ENCODE measurements at places on chromosomes 2 and 18. TPM values are rescaled to one million over a fixed set of nuclear protein-coding genes. Genes with fewer than 3 reads are reported as not detected.
A peak's percentile ranks its signal among the peaks of the same experiment; 100 is the strongest.

- no peaks in the 10 kb centered on the region for H3K4me1 ChIP-seq
- no peak overlapping the region for H3K4me3 ChIP-seq
- no peaks in the 10 kb centered on the region for H3K36me3 ChIP-seq
Observed at GRCh38 chr2:228945710-228946109, 325.4 kb downstream of the PID1 start.

GRCh38 chr2:16058256-16058655 lies 117.9 kb downstream of the MYCN start:
- H3K4me3 ChIP-seq: no peak overlapping the region
- H3K4me1 ChIP-seq: peaks cover 20% of the 10 kb centered on the region
- DNase-seq: no peak
- H3K27me3 ChIP-seq: no peaks in the 10 kb centered on the region
- no peak overlapping the region for H3K27ac ChIP-seq

DNA sequence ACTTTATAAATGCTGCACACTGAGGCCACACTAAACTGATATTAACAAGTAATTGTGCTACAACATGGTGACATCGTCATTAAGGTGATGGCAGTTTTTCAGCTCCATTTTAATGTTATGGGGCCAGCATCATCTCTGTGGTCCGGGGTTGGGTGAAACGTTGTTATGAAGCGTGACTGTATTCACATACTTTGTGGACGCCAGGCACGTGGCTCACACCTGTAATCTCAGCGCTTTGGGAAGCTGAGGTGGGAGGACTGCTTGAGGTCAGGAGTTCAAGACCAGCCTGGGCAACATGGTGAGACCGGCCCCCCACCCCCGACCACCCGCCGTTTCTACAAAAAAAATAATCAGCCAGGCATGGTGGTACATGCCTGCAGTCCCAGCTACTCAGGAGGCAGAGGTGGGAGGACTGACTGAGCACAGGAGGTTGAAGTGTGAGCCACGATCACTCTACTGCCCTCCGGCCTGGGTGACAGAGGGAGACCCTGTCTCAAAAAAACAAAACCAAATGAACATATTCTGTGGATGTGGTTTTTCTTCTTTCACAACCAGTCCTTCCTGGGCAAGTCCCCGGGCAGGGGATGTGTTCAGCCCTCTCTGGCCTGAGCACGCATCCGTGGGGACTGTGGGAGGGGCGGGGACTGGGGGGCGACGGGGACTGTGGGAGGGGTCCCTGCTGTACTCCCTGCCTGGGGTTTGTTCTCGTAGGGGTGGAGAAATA lies 12.9 kb upstream of the GAL3ST2 start:
- H3K27me3 ChIP-seq: no peaks in the 10 kb centered on the region
- H3K27ac ChIP-seq: no peak overlapping the region
- H3K4me1 ChIP-seq: peaks cover 15% of the 10 kb centered on the region
- no peak overlapping the region for H3K4me3 ChIP-seq
- DNase-seq: no peak

DNA sequence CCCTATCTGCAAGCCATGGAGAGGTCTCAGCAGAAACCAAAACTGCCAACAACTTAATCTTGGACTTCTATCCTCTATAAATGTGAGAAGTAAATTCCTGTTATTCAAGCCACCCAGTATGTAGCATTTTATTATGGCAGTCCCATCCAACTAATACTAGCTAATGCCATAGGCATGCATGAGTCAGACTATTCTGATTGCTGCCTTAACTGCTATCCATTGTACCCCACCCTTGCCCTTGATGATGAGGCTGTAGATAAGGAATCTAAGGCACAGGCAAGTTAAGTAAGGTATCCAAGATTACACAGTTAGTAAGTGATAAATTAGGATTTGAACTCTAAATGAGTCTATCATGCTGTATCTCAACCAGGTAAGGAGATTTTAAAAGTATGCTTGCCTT lies 223.0 kb downstream of the UBE2E3 start:
- H3K36me3 ChIP-seq: peaks cover 16% of the 10 kb centered on the region
- H3K27ac ChIP-seq: no peak overlapping the region
- H3K4me3 ChIP-seq: no peak overlapping the region

Gene CMPK2
- 2.2 TPM for total RNA-seq

Gene REG3G
- not detected for total RNA-seq

Gene ST6GAL2
- total RNA-seq: 9.7 TPM

- H3K27ac ChIP-seq: no peak overlapping the region
- H3K27me3 ChIP-seq: peaks cover 2% of the 10 kb centered on the region
Observed at GRCh38 chr2:46411245-46411641, 68.1 kb upstream of the TMEM247 start.

- H3K36me3 ChIP-seq: no peaks in the 10 kb centered on the region
- H3K27ac ChIP-seq: no peak overlapping the region
- DNase-seq: no peak
- no peak overlapping the region for H3K4me3 ChIP-seq
- H3K27me3 ChIP-seq: no peaks in the 10 kb centered on the region
- H3K4me1 ChIP-seq: peaks cover 9% of the 10 kb centered on the region
Observed at GRCh38 chr2:96924775-96925747, 55.2 kb upstream of the SEMA4C start.

Gene IL1R2
- not detected for total RNA-seq

GRCh38 chr2:109193807-109194619 lies 65.0 kb downstream of the SH3RF3 start:
- no peak overlapping the region for H3K4me3 ChIP-seq
- no peaks in the 10 kb centered on the region for H3K36me3 ChIP-seq
- no peak for DNase-seq
- H3K27ac ChIP-seq: no peak overlapping the region
- no peaks in the 10 kb centered on the region for H3K27me3 ChIP-seq

DNA sequence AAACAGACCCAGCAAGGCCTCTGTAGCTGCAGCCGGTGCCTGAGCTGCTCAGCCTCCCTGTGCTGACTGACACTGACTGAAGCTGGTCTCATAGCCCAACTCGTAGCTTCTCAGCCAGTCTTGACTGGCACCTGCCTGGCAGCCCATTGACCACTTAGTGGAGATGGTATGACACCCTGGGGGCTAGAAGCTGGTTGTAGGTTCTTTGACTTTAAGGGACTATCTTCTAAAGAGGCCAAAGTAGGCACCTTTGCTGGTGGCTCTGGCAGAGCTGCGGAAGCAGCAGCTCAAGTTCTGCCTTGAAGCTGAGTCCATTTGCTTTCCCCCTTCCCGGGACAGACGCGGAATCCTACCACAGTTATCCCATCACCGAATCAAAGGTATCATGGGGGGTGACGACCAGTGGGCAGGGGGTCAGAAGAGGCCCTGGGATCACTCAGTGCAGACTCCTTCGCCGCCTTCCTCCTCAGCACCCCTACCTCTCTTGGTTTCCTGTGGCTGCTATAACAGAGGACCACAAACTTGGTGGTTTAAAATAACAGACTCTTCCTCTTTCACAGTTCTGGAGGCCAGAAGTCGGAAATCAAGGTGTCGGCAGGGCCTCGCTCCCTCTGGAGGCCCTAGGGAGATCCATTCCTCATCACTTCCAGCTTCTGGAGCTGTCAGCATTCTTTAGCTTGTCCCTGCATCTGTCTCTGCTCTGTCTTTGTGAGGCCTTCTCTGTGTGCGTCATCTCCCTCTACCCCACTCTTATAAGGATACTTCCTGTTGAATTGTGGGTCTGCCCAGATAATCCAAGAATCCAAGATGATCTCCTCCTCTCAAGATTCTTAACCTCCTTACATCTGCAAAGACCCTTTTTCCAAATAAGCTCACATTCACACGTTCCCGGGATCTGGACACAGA lies 13.7 kb upstream of the FOSL2 start:
- H3K4me3 ChIP-seq: no peak overlapping the region
- no peaks in the 10 kb centered on the region for H3K36me3 ChIP-seq
- H3K4me1 ChIP-seq: no peaks in the 10 kb centered on the region
- H3K27me3 ChIP-seq: no peaks in the 10 kb centered on the region
- DNase-seq: no peak

- no peak overlapping the region for H3K27ac ChIP-seq
- H3K36me3 ChIP-seq: no peaks in the 10 kb centered on the region
- H3K27me3 ChIP-seq: no peaks in the 10 kb centered on the region
- H3K4me3 ChIP-seq: no peak overlapping the region
- H3K4me1 ChIP-seq: no peaks in the 10 kb centered on the region
Observed at GRCh38 chr2:116716444-116716843, 1098.0 kb upstream of the DDX18 start.

- no peak for DNase-seq
- H3K27me3 ChIP-seq: no peaks in the 10 kb centered on the region
- H3K36me3 ChIP-seq: peaks cover 12% of the 10 kb centered on the region
- H3K4me3 ChIP-seq: no peak overlapping the region
Observed at GRCh38 chr2:185475914-185476313, 262.7 kb upstream of the FSIP2 start.

- no peak overlapping the region for H3K4me3 ChIP-seq
- no peak overlapping the region for H3K27ac ChIP-seq
- peaks cover 20% of the 10 kb centered on the region for H3K4me1 ChIP-seq
Observed at GRCh38 chr18:55287149-55287806, 300.7 kb downstream of the TCF4 start.

GRCh38 chr2:104658144-104658835 lies 195.6 kb upstream of the POU3F3 start:
- H3K36me3 ChIP-seq: no peaks in the 10 kb centered on the region
- DNase-seq: peak; percentile 42
- H3K27me3 ChIP-seq: no peaks in the 10 kb centered on the region
- peak overlapping the region; percentile 50 for H3K4me3 ChIP-seq

- H3K36me3 ChIP-seq: peaks cover 28% of the 10 kb centered on the region
- peaks cover 90% of the 10 kb centered on the region for H3K27me3 ChIP-seq
- H3K4me3 ChIP-seq: peak overlapping the region; percentile 96
- no peak for DNase-seq
Observed at GRCh38 chr2:66437691-66438497, 3.0 kb downstream of the MEIS1 start.

Gene HOXD3
- total RNA-seq: 1.9 TPM

GRCh38 chr18:22429564-22429963 lies 11.8 kb upstream of the CTAGE1 start:
- no peak for DNase-seq
- peaks cover 8% of the 10 kb centered on the region for H3K27me3 ChIP-seq
- peaks cover 4% of the 10 kb centered on the region for H3K4me1 ChIP-seq
- H3K4me3 ChIP-seq: no peak overlapping the region
- H3K36me3 ChIP-seq: no peaks in the 10 kb centered on the region

GRCh38 chr2:169009865-169010579 lies 21.1 kb downstream of the ABCB11 start:
- H3K4me3 ChIP-seq: no peak overlapping the region
- no peaks in the 10 kb centered on the region for H3K4me1 ChIP-seq

- H3K27ac ChIP-seq: no peak overlapping the region
- no peak overlapping the region for H3K4me3 ChIP-seq
- no peaks in the 10 kb centered on the region for H3K27me3 ChIP-seq
- no peaks in the 10 kb centered on the region for H3K36me3 ChIP-seq
- DNase-seq: no peak
- H3K4me1 ChIP-seq: no peaks in the 10 kb centered on the region
Observed at GRCh38 chr2:199757233-199757870, 93.6 kb downstream of the FTCDNL1 start.

DNA sequence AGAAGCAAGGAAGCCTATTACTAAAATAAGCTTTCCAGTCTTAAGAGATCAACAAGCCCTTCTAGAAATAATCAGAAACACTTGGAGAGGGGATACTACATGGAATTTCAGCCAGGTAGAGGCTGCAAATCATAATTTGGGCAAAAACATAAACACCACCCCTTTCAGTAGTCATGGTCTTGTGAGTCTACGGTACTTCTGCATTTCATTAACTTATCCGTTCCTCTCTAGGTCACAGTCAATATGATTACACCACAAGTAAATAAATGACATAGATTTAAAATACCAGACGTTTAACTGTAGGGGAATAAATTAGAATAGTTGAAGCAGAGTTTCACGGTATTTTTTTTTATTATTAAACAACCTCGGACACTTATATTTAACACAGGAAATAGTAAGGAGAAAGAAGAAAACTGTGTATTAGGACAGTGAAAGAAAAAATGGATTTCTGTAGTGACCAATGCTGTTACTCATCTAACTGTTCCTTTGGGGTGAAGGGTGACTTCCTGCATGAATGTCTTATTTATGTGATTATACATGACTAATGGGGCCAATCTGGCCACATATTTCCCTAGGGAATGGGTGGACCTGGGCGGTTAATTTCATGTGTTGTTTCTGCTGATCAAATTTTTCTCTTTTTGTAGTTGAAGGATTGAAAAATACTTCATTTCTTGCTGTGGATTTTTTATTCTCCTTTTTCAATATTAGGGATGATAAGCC lies 456.6 kb upstream of the UBE2E3 start:
- H3K4me3 ChIP-seq: no peak overlapping the region
- H3K27me3 ChIP-seq: no peaks in the 10 kb centered on the region
- no peak for DNase-seq
- H3K27ac ChIP-seq: no peak overlapping the region
- peaks cover 14% of the 10 kb centered on the region for H3K4me1 ChIP-seq

GRCh38 chr18:42414756-42415454 lies 459.9 kb downstream of the PIK3C3 start:
- H3K27me3 ChIP-seq: no peaks in the 10 kb centered on the region
- H3K27ac ChIP-seq: no peak overlapping the region
- H3K4me3 ChIP-seq: no peak overlapping the region
- no peaks in the 10 kb centered on the region for H3K4me1 ChIP-seq
- no peak for DNase-seq

GRCh38 chr2:28327956-28328922 lies 64.4 kb upstream of the FOSL2 start:
- no peak for DNase-seq
- H3K27ac ChIP-seq: peak overlapping the region; percentile 35
- H3K4me1 ChIP-seq: peaks cover 36% of the 10 kb centered on the region
- no peaks in the 10 kb centered on the region for H3K27me3 ChIP-seq
- no peak overlapping the region for H3K4me3 ChIP-seq
- no peaks in the 10 kb centered on the region for H3K36me3 ChIP-seq

GRCh38 chr2:65325066-65325465 lies 97.4 kb downstream of the ACTR2 start:
- peaks cover 25% of the 10 kb centered on the region for H3K36me3 ChIP-seq
- H3K4me3 ChIP-seq: no peak overlapping the region
- DNase-seq: no peak
- H3K27ac ChIP-seq: no peak overlapping the region
- no peaks in the 10 kb centered on the region for H3K4me1 ChIP-seq

DNA sequence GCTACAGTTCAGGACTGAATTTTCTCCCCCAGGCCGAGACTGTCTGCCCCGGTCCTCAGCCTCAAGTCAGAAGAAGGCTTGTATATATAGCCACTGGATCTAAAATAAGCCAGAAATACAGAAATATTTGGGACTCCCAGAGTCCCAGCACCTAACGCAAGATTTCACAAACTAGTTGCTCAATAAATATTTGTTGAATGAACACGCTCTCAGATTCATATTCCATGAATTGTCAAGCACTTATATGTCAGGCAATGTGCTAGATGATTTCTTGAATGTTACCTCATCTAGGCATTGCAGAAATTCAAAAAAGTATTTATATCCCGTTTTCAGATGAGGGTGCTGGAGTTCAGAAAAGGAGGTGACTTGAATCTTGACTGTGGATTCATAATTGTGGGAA lies 163.7 kb upstream of the KLHL29 start:
- H3K4me1 ChIP-seq: peaks cover 39% of the 10 kb centered on the region
- no peaks in the 10 kb centered on the region for H3K27me3 ChIP-seq
- no peak for DNase-seq
- H3K36me3 ChIP-seq: no peaks in the 10 kb centered on the region
- H3K27ac ChIP-seq: peak overlapping the region; percentile 43

- H3K27ac ChIP-seq: no peak overlapping the region
- H3K4me3 ChIP-seq: peak overlapping the region; percentile 83
- DNase-seq: no peak
- peaks cover 68% of the 10 kb centered on the region for H3K27me3 ChIP-seq
- H3K36me3 ChIP-seq: no peaks in the 10 kb centered on the region
- peaks cover 16% of the 10 kb centered on the region for H3K4me1 ChIP-seq
Observed at GRCh38 chr2:189581354-189582139, 961 bp upstream of the SLC40A1 start.

Gene NDUFV2
- 143 TPM for total RNA-seq

All from neural crest cell (in vitro differentiated cells).